ENCODE measurements at places on chromosomes 3 and 15. TPM values are rescaled to one million over a fixed set of nuclear protein-coding genes. Genes with fewer than 3 reads are reported as not detected.

The SNTN gene
- total RNA-seq = not detected

The SERPINI1 gene
- 2.4 TPM for total RNA-seq

The INAFM2 gene
- total RNA-seq = 10.0 TPM

The LEO1 gene
- 12.5 TPM for total RNA-seq

GRCh38 chr3:70982284-70982683 is 601.2 kb downstream of the FOXP1 start:
- H3K36me3 ChIP-seq = peaks cover 84% of the 10 kb centered on the region
- H3K27ac ChIP-seq = peak overlapping the region; percentile 72
- no peaks in the 10 kb centered on the region for H3K27me3 ChIP-seq
- peaks cover 39% of the 10 kb centered on the region for H3K4me1 ChIP-seq
- no peak overlapping the region for H3K4me3 ChIP-seq

DNA sequence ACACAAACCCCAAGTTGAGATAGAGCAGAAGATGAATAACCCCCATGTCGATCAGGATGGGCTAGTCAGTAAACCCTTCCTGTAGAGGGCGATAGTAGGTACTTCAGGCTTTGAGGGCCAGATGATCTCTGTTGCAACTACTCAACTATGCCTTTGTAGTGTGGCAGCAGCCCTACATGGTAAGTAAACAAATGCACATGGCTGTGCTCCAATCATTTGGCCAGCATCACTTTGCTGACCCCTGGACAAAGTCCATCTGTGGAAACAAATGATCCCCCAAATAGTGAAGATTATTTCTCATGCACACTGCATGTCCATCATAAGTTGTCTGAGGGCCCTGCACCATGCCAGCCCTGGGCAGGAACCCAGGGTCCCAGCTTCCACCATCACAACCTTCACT is 402.2 kb upstream of the PROK2 start:
- no peak overlapping the region for H3K4me3 ChIP-seq
- no peak for DNase-seq
- peaks cover 7% of the 10 kb centered on the region for H3K27me3 ChIP-seq
- no peak overlapping the region for H3K27ac ChIP-seq

- H3K4me1 ChIP-seq = peaks cover 49% of the 10 kb centered on the region
- no peaks in the 10 kb centered on the region for H3K27me3 ChIP-seq
- no peak for DNase-seq
Observed at GRCh38 chr3:15279671-15280402, 52.5 kb downstream of the SH3BP5 start.

DNA sequence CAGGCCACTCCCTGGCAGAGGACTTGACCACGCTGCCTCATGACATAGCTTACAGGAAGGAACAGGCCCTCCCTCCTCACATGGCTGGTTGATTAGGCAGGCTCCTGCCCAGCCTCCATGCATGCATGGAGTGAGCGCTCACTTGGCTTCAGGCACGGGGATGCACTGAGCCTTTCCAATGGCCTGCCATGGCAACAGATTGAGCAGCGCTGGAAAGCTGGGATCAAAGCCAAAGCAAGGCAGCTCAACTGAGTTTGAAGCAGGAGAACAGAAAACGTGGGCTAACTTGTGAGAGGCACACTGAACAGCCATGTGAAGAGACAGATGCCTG is 5.9 kb upstream of the GRAMD2A start:
- no peak for DNase-seq
- H3K4me1 ChIP-seq = no peaks in the 10 kb centered on the region
- H3K27ac ChIP-seq = no peak overlapping the region

DNA sequence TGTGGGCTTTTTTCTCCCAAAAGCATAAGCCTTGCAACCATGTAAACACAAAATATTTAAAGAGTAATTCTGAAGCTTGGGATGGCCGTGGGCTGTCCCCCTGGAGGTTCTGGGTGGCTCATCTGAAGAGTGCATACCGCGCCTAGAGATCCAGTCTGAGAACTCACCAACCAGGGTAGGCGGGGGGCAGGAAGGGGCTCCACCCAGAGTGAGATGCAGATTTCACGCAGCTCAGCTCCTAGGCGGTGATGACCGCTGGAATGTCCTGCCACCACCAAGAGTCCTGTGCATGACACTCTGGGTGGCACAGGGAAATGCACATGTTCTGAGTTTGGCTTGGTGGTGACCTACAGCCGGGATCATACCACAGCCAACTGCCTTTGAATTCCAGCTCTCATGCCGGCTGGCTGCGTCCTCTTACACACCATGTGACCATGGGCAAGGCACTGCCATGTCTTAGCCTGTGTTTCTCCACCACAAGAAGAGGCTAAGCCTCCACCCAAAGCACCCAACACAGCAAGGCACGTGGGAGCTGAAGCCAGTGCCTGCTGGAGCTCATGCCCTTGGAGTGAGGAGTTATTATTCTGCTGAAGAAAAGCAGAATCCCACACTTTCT is 125.1 kb upstream of the IQSEC1 start:
- no peaks in the 10 kb centered on the region for H3K36me3 ChIP-seq
- DNase-seq = no peak
- H3K4me1 ChIP-seq = no peaks in the 10 kb centered on the region
- no peak overlapping the region for H3K27ac ChIP-seq

DNA sequence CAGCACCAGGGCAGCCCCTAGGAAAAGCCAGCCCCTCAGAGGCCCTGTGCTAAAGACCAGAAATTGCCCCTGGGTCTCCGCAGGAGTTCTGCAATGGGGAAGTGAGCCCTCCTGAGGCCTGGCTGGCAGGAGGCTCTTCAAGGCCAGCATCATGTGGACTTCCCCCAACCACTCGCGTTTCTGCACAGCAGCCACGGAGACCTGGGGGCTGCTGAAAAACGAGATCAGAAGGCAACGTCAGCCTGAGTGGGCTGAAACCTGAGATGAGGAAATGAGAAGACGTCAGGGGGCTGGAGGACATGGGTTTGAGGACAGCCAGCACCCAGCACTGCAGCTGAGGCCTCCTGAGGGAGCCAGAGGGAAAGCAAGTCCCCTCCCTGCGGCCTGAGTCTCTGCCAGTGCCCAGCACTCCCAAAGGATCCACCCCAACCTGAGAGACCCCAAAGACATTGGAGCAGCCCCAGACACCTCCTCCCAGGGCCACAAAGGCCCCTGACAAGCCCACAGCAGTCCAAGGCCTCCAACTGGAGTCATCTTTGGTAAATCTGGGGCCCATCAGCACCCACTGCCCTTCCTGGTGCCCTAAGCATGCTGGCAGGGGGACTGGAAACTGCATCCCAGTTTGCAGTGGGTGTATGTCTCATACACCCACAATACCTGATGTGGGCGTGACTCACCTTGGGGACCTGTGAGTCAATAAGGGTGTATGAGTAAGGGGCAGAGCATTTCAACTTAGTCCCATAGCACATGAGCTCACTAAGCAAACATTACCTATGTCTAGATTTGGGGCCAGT is 29.2 kb upstream of the CYP11A1 start:
- no peaks in the 10 kb centered on the region for H3K27me3 ChIP-seq
- H3K4me1 ChIP-seq = peaks cover 24% of the 10 kb centered on the region
- H3K36me3 ChIP-seq = no peaks in the 10 kb centered on the region
- DNase-seq = no peak

DNA sequence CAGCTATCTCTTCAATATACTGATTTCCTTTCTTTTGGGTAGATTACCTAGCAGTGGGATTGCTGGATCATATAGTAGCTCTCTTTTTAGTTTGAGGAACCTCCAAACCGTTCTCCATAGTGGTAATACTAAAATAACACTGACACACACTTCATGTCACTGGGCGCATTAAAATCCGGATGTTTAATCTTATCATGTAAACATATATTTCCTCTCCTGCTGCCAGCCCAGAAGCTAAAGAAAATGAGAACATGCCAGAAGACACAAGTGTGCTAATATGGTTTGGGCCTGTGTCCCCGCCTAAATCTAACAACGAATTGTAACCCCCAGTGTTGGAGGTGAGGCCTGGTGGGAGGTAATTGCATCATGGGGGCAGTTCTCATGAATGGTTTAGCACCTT is 23.6 kb upstream of the KCNMB2 start:
- no peaks in the 10 kb centered on the region for H3K27me3 ChIP-seq
- H3K27ac ChIP-seq = no peak overlapping the region
- H3K36me3 ChIP-seq = no peaks in the 10 kb centered on the region

DNA sequence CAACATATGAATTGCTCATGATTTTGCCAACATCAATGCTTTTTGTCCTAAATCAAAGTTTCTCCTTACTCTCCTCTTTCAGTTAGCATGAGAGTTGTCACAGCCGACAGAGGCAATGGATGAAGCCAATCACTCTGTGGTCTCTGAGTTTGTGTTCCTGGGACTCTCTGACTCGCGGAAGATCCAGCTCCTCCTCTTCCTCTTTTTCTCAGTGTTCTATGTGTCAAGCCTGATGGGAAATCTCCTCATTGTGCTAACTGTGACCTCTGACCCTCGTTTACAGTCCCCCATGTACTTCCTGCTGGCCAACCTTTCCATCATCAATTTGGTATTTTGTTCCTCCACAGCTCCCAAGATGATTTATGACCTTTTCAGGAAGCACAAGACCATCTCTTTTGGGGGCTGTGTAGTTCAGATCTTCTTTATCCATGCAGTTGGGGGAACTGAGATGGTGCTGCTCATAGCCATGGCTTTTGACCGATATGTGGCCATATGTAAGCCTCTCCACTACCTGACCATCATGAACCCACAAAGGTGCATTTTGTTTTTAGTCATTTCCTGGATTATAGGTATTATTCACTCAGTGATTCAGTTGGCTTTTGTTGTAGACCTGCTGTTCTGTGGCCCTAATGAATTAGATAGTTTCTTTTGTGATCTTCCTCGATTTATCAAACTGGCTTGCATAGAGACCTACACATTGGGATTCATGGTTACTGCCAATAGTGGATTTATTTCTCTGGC is 2.5 kb downstream of the OR4F6 start:
- no peaks in the 10 kb centered on the region for H3K36me3 ChIP-seq
- DNase-seq = no peak
- H3K27me3 ChIP-seq = peaks cover 2% of the 10 kb centered on the region

DNA sequence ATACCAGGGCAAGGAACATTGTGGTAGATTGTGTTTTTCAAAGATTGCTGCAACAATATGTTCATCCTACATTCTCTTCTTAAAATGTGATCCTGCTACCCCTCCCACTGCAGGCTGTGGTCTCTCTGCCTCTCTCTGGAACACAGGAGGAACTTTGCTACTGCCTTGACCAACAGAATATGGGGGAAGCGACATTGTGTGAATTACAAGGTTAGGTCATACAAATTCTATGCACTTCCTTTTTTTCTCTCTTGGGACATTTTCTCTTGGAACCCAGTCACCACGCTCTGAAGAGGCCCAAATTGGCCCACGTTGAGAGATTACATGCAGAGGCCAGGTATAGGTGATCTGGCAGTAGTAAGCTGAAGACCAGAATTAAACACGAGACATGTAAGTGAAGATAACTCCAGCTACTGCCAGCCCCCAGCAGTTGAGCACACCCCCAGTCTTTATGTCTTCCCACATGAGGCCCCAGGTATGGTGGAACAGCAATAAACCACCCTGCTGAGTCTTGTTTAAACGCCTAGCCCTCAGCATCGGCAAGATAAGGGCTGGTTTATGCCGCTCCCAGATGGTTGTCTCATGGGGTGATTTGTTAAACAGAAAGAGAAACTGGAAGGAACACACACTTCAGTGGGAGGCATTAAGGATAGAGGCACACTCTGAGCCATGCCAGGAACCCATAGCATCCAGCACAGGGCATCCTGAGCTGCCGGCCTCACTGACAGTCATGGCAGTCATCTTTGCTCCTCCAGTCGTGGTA is 59.9 kb downstream of the FAM43A start:
- DNase-seq = no peak
- no peak overlapping the region for H3K27ac ChIP-seq
- no peaks in the 10 kb centered on the region for H3K4me1 ChIP-seq
- no peaks in the 10 kb centered on the region for H3K36me3 ChIP-seq

All from CD4-positive, CD25-positive, alpha-beta regulatory T cell (primary cell).